ENCODE measurements at places on chromosomes 6 and 20. TPM values are rescaled to one million over a fixed set of nuclear protein-coding genes. Genes with fewer than 3 reads are reported as not detected.
A peak's percentile ranks its signal among the peaks of the same experiment; 100 is the strongest.

CALHM5 gene
- 1.4 TPM for total RNA-seq

DDX27 gene
- 38.0 TPM for total RNA-seq

EPPIN gene
- total RNA-seq: not detected

ZBP1 gene
- not detected for total RNA-seq

PAX1 gene
- not detected for total RNA-seq

MED20 gene
- 25.1 TPM for total RNA-seq

EHMT2 gene
- 127 TPM for total RNA-seq

SDCBP2 gene
- 3.4 TPM for total RNA-seq

WFDC2 gene
- total RNA-seq: 61.3 TPM

TAAR5 gene
- total RNA-seq: not detected

ABHD16B gene
- not detected for total RNA-seq

MAS1 gene
- not detected for total RNA-seq

GUCA1A gene
- total RNA-seq: 0.91 TPM

BACH2 gene
- total RNA-seq: 34.1 TPM

THBS2 gene
- total RNA-seq: 20.4 TPM

ID1 gene
- 377 TPM for total RNA-seq

GRCh38 chr6:46891252-46891795 is 30.4 kb downstream of the ADGRF5 start:
- peaks cover 4% of the 10 kb centered on the region for H3K4me1 ChIP-seq
- H3K4me3 ChIP-seq: no peak overlapping the region
- H3K36me3 ChIP-seq: no peaks in the 10 kb centered on the region
- no peaks in the 10 kb centered on the region for H3K27me3 ChIP-seq

DNA sequence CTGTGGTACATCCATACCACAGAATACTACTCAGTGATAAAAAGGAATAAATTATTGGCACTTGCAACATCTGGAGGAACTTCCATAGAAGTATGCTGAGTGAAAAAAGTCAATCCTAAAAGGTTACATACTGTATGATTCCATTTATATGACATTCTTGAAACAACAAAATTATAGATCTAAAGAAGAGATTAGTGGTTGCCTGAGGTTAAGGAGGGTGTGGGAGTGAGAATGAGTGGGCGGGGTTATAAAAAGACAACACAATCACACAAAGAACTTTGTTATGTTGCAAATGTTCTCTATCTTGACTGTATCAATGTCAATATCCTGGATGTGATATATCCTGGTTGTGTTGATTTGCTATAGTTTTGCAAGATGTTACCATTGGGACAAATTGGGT is 21.2 kb downstream of the SNRPB start:
- no peak overlapping the region for H3K4me3 ChIP-seq
- H3K36me3 ChIP-seq: no peaks in the 10 kb centered on the region
- peaks cover 3% of the 10 kb centered on the region for H3K27me3 ChIP-seq
- no peaks in the 10 kb centered on the region for H3K4me1 ChIP-seq
- no peak overlapping the region for H3K27ac ChIP-seq

DNA sequence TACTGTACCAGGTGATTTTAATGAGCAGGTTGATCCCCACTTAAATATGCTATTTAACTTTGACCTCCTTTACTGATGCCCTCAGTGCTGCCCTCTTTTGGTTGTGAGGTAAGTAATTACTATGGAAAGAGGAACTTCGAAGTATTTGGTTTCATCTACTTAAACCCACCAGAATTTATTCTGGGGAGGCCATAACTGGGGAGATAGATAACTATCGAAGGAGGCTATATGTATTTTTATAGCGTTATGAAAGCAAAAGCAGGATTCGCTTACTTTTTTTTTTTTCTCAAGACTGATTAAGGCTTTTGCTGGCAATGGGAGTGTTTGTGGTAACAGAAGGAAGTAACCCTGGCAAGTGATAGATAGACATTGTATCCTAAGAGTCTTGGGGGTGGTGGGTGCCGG is 168.9 kb upstream of the CENPW start:
- H3K4me3 ChIP-seq: no peak overlapping the region
- H3K27ac ChIP-seq: no peak overlapping the region
- DNase-seq: no peak
- peaks cover 9% of the 10 kb centered on the region for H3K4me1 ChIP-seq

GRCh38 chr6:8875986-8876385 is 440.6 kb upstream of the SLC35B3 start:
- H3K4me1 ChIP-seq: peaks cover 11% of the 10 kb centered on the region
- DNase-seq: no peak
- H3K4me3 ChIP-seq: no peak overlapping the region
- H3K27ac ChIP-seq: no peak overlapping the region

DNA sequence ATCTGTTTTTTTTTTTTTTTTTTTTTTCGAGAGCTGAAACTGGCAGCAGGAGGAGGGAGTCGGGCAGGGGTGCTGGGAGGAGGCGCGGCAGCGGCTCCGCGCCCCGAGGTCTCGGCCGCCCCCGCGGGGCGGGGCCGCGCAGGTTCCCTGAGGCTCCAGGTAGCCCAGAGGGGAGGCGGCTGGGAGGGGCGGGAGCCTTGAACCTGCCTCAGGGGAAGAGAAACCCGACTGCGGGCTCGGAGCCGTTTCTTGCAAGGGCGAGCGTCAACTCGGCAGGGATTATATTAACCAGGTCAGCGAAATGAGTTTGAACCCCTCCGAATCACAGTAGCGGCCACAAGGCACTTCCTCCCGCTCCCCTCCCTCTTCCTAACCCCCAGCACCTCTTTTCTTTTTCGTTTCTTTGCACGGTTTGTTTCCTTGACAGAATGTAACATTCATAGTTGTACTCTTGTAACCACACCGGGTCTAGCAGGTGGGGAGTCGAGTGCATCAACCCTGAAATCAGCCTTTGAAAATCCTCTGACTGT is 2.0 kb downstream of the MYB start:
- H3K36me3 ChIP-seq: no peaks in the 10 kb centered on the region
- H3K4me1 ChIP-seq: peaks cover 36% of the 10 kb centered on the region
- no peak for DNase-seq
- no peak overlapping the region for H3K27ac ChIP-seq

GRCh38 chr20:32153156-32153665 is 43.7 kb downstream of the TM9SF4 start:
- H3K27ac ChIP-seq: no peak overlapping the region
- no peak for DNase-seq
- H3K36me3 ChIP-seq: peaks cover 58% of the 10 kb centered on the region
- no peaks in the 10 kb centered on the region for H3K4me1 ChIP-seq
- no peaks in the 10 kb centered on the region for H3K27me3 ChIP-seq

DNA sequence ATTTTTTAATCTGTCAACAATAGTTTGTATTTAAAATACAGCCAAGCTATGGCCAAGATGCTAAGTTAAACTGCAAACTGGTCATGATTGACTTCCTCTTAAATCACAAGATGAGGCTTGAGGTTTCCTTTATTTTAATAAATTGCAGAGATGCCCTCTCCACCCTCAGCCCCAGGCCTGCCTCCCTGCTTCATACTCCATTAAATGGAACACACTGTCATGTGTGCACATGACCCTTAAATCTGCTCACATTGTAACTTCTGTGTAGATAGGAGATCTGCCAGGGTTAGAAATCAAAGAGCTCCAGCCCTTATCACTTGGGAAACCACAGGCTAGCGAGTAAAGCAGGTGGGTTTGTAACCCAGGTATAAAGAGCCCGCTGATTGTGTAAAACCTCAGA is 20.8 kb downstream of the DUSP22 start:
- no peaks in the 10 kb centered on the region for H3K36me3 ChIP-seq
- H3K27ac ChIP-seq: no peak overlapping the region
- H3K4me3 ChIP-seq: no peak overlapping the region

- H3K27me3 ChIP-seq: peaks cover 49% of the 10 kb centered on the region
- no peak overlapping the region for H3K27ac ChIP-seq
- H3K4me3 ChIP-seq: no peak overlapping the region
- H3K4me1 ChIP-seq: peaks cover 19% of the 10 kb centered on the region
- DNase-seq: no peak
These were observed 19.5 kb upstream of the DAAM2 start for GRCh38 chr6:39772559-39773273.

DNA sequence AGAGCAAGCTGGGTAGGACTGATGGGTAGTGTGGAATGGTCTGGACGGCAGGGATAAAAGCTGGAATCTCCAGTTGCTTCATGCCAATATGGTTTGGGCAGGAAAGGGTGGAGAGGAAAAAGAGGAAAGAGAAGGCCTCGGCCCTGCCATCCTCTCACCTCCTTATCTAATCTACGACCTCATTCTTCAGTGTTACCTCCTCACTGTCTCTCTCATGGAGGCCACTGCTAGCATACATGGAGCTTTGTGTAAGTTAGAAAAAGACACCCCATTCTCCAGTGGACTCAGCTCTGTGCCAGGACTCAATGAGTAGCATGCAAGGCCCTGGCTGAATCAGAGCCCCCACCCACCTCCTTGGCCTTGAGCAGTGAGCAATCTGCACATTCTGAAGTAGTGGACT is 6.1 kb upstream of the ARID1B start:
- H3K4me1 ChIP-seq: peaks cover 30% of the 10 kb centered on the region
- peaks cover 9% of the 10 kb centered on the region for H3K27me3 ChIP-seq
- H3K27ac ChIP-seq: no peak overlapping the region

DNA sequence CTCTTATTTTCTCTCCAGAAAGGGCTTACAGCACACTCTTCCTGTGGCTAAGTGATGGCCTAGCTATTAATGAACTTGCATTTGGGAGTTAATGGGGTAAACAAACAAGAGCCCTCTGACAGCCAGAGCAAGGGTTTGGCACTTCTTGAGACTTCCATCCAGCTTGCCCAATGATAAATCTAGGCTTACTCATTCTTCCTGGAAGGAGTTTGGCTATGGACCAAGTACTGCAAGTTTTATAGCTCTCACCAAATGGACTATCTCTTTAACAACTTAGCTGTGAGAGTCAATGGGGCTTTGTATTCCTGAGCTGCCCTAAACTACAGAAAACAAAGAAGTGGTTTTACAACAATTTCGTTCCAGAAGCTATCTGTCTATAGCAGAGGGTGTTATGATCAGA is 16.7 kb upstream of the PI3 start:
- H3K27ac ChIP-seq: no peak overlapping the region
- H3K27me3 ChIP-seq: peaks cover 31% of the 10 kb centered on the region
- DNase-seq: no peak
- H3K4me3 ChIP-seq: no peak overlapping the region
- no peaks in the 10 kb centered on the region for H3K4me1 ChIP-seq
- H3K36me3 ChIP-seq: no peaks in the 10 kb centered on the region

GRCh38 chr6:131867744-131868143 is 59.9 kb downstream of the ENPP1 start:
- no peak overlapping the region for H3K4me3 ChIP-seq
- no peak for DNase-seq
- peaks cover 22% of the 10 kb centered on the region for H3K4me1 ChIP-seq
- no peaks in the 10 kb centered on the region for H3K27me3 ChIP-seq
- no peaks in the 10 kb centered on the region for H3K36me3 ChIP-seq

DNA sequence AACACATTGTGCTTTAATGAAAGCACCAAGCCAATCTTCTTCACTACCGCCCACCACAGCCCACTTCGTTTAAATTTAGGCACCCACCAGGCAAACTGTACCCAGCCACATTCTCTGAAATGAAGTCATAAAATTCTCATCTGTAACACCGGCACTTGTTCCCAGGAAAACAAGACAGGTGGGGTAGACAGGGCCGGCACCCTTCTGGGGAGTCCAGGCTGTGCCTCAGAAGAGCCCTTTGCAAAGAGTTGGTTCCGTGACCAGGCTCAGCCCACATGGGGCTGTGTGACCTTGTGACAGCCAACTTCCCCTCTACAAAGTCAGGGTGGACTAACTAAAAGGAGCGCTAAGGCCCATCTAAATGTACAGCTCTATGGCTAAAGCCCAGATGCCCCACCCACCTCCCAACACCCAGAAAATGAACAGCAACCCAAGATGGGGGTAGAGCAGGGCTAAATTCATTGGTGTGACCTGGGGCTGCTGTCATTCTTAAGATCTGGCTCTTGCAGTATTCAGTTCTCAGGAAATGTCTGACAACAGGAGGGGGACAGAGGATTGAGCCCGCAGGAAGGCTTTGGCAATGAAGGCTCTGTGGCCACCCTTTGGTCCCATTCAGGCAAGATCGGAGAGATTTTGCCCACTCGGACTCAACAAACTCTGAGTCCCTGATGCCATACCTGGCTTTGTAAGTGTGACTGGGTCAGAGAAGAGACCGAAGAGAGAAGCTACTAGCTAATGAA is 56.7 kb downstream of the TRERF1 start:
- H3K36me3 ChIP-seq: no peaks in the 10 kb centered on the region
- no peaks in the 10 kb centered on the region for H3K4me1 ChIP-seq
- no peaks in the 10 kb centered on the region for H3K27me3 ChIP-seq

- no peaks in the 10 kb centered on the region for H3K4me1 ChIP-seq
- no peaks in the 10 kb centered on the region for H3K27me3 ChIP-seq
- H3K36me3 ChIP-seq: peaks cover 33% of the 10 kb centered on the region
- no peak overlapping the region for H3K27ac ChIP-seq
- DNase-seq: no peak
- H3K4me3 ChIP-seq: no peak overlapping the region
These were observed 13.1 kb downstream of the PEDS1 start for GRCh38 chr20:50140339-50140859.

GRCh38 chr6:65701325-65701724 is 5.7 kb downstream of the EYS start:
- H3K4me1 ChIP-seq: peaks cover 10% of the 10 kb centered on the region
- no peak overlapping the region for H3K4me3 ChIP-seq
- H3K27ac ChIP-seq: no peak overlapping the region
- H3K27me3 ChIP-seq: no peaks in the 10 kb centered on the region
- no peak for DNase-seq

- H3K4me3 ChIP-seq: no peak overlapping the region
- H3K36me3 ChIP-seq: peaks cover 14% of the 10 kb centered on the region
- peaks cover 28% of the 10 kb centered on the region for H3K4me1 ChIP-seq
These were observed 14.0 kb downstream of the GNAS-AS1 start for GRCh38 chr20:58836616-58837204.

DNA sequence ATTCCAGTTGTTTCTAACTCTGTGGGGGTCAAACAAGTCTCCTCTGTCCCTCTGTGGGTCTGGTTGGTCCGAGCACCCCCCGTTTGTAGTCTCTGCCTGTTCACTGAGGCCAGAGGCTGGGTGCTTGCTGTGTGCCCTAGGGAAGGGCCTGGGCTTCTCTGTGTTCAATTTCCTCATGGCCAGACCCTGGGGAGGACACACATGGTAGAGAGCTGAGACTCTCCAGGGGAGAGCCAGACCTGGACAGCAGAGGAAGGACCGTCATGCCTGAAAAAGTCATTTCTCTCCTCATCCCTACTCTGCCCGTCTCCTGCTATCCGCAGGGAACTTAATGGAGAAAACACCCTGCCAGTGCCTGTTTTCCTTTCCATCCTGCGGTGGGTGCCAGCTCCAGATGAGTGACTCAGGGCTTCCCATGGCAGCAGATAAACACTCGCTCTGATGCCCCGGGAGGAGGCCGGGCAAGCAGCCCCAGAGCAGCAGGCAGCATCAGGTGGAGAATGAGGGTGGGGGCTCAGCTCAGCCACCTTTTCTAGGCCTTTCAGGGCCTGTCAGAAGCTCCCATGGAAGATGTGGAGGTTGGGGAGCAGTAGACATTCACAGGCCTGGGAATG is 51.9 kb downstream of the SNAI1 start:
- no peak overlapping the region for H3K4me3 ChIP-seq
- H3K27ac ChIP-seq: no peak overlapping the region
- H3K36me3 ChIP-seq: no peaks in the 10 kb centered on the region
- peaks cover 10% of the 10 kb centered on the region for H3K4me1 ChIP-seq
- DNase-seq: no peak

DNA sequence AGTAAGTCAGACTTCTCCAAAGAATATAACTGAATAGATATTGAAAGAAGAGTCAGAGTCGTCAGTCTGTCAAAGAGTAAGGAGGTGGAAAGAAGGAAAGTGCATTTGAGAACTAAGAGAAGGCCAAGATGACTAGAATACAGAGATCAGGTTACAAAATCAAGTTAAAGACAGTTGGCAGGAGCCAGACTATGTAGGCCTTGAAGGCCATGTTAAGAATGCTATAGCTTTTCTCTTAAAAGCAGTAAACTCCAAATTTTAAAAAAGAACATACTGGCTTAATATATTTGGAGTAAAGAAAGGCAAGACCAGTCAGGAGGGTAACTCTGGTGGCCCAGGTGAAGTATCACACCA is 68.8 kb downstream of the IBTK start:
- peak overlapping the region; percentile 37 for H3K27ac ChIP-seq
- H3K4me1 ChIP-seq: peaks cover 6% of the 10 kb centered on the region
- no peak overlapping the region for H3K4me3 ChIP-seq
- DNase-seq: no peak

Data from mesothelial cell of epicardium (in vitro differentiated cells).